CD4-positive, alpha-beta T cell treated with Interleukin-15 for 1 hour (primary cell): ENCODE measurements at places on chromosomes 6 and 20.

DNA sequence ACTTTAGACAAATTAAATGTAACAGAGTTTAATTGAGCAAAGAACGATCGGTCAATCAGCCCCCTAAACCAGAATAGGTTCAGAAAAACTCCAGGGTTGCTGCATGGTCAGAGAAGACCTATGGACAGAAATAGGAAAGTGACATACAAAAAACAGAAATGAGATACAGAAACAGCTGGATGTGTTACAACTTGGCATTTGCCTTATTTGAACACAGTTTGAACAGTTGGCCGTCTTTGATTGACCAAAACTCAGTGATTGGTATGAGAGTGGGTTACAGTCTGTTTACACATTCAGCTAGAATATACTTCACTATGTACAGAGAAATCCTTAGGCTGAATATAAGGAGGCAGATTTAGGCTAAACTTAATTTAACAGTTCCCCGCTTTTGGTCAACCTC lies 19.9 kb downstream of the SRSF6 start:
- no peak for DNase-seq

DNA sequence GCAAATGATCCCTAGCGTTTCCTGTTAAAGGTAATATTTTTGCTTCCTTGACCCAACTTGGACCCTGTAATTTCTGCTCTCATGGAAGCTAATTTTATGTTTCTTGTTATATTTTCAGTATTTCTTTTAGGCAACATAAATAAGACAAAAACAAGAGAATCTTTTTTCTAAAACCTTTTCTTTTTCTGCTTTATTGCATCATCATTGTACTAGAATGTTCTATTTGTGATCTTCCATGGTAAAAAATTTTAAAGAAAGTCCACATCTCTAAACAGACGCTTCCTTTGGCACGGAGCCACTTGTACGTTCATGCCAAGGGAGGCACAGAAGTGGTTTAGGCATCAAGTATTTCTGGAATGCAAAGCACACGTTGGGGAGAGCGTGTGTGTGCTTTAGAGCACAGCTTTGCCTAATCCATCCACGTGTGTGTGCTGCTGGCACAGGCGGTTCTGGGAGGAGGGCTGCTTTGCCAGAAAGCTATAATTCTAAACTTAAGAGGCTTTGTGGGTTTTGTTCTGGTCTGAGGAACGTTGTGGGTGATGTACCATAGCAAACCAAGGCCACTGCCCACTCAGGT lies 98.3 kb downstream of the SASH1 start:
- DNase-seq: no peak

GRCh38 chr6:158047563-158048323 lies 66.1 kb downstream of the SYNJ2 start:
- DNase-seq: peak; percentile 9

DNA sequence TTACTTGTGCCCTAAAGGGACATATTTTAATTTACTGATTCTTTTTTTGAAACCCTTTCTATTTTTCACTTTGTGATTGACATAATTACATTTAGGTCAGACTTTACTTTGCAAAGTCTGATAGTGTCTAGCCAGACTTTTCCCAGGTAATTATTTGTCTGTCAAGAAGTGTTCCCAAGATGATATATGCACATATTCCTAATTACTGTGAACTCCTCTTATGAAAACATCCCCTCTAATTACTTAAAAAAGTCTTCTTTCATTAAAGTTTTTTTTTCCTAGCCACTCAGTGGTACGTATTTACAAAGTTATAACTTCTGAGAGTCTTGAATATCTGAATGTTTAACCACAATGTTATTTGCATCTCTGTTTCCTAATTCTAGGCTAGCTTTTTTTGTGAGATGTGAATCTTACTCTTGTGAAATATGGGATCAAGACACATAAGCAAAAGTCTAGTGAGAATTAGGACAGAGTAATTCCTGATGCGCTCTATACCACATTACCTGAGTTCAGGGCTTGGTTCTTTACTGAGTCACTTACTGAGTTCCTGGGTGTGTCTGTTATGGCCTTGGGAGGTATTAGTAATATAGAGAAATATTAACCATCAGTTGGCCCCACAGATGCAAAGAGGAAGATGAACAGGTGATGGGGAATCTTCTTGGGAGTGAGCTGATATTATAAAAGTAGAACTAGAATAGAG lies 27.9 kb downstream of the FAM83B start:
- DNase-seq: no peak
